ENCODE measurements at places on chromosomes 2 and 18.

DNA sequence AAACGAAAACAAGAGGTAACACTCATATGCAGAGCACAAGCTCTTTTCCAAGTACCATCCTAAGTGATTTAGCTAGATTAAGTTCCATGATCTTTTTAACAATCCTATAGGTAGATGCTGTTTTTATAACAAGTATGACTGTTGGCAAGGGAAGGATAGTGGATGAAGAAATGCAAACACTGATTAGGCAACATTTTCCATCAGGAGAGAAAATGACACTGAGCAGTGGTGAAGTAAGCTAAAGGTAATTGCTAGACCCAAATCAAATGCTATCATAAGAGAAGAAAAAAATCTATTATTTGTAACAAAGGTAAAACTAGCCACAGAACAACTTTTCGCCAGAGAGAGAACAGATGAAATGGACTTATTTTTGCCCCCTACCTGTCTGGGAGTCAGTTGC lies 34.3 kb upstream of the BARD1 start:
- DNase-seq = no peak

GRCh38 chr2:95079199-95079683 lies 42.4 kb downstream of the MRPS5 start:
- DNase-seq = no peak

- no peak for DNase-seq
These were observed 405.9 kb upstream of the ACVR2A start for GRCh38 chr2:147438882-147439281.

DNA sequence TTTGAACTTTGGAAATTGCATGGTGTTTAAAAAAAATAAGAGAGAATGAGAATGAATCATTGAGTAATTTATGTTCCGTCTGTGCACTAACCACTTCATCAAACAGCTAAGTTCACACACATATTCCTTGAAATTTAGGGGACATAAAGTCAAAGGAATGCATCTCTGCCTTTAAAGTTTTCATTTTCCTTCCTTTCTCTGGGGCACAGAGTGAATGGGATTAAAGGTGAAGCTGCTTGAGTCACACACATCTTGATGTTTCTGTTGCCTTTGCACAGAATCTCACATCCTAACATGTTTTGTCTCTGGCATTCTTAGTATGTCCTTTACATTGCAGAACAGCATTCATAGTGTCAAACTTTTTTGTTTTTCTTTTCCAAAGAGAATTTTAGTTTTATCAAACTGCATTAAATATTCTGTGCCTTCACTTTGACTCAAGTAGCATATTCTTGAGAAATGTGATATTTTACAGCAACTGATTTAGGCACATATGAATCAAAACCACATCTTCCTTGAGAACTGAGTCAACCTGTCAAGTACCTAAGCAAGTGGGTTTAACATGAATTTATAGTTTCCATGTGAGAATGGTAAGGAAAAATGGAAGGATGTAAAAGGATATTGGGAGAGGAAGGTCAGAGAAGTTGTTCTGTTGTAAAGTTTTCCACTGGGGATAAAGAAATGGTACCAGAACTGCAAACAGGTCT lies 169.1 kb upstream of the THUMPD2 start:
- DNase-seq = no peak

DNA sequence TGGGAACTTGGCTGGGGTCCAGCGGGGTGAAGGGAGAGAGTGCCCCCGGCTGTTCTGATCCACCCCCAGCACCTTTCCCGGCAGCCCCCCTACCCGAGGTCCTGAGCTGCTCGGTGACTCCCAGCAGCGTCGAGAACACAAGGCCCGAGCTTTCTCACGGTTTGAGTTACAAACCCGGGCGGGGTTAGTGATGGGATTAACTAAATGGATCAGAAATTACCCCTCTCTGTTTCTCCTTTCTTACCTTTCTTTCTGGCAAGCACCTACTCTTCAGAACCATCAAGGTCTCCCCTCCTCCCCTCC lies 139.4 kb upstream of the GPC1 start:
- no peak for DNase-seq

DNA sequence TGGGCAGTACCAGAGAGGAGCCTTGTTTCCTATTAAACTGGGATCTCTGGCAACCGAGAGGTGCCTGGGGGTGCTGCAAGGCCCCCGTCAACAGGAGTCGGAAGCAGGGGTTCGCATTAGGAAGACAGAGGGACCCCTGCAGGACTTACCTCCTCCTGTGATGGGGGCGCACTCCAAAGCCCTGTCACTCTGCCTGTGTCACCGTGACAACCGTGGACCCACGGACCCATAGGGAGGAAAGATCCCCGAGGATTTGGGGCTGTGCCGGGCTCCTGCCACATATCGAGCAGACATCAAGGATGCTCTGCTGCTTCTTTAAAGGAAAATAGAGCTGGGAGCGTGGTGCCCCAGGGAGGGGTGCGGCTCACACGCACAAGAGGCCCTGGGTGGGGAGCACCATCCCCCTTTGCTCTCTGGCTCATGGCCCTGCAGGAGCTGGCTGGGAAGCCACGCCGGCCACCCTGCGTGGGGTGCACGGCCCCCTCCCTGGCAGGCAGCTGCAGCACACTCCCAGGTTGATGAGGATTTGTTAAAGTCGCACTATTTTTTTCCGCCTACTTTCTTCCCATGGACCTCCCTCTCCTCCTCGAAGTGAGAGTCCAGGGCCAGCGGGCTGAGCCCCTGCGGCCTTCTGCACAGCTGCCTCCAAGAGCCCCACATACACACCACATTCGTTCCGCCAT lies 167.5 kb downstream of the TWIST2 start:
- DNase-seq = no peak
